Stimulated activated CD4-positive, alpha-beta T cell treated with anti-CD3 and anti-CD28 coated beads, Interleukin-4, amount 100 ng/mL, for 4 hours (primary cell): ENCODE measurements at places on chromosomes 13 and 19.

DNA sequence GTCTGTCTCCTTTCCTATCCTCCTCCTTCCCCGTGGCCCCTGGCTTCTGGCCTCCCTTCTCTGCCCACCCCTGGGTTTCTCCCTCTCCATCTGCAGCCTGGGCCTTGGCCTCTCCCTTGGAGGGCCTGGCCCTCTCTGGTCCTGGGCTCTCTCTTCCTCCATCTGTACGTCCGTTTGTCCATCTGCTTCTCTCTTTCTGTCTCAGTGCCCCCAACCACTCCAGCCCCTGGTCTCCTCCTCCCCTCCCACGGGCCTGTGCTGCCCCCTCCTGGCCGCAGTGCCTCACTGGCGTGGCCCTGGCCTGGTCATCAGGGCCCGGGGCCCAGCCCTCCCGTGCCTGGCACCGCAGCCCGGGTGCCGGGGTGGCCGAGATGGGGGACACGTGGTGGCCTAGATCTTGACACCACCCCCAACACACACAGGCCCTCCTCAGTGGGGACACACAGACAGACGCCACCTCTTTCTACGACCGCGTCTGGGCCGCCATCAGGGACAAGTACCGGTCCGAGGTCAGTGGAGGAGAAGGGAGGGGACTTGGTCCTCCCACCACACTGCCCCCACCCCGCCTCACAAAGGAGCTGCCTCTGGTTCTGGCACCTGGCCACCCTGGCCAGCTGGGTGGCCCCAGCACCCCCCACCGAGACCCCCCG is 11.3 kb downstream of the PRKCSH start:
- DNase-seq: peak; percentile 43

- DNase-seq: no peak
Measured at GRCh38 chr13:36130552-36131221, 495 bp downstream of the DCLK1 start.

DNA sequence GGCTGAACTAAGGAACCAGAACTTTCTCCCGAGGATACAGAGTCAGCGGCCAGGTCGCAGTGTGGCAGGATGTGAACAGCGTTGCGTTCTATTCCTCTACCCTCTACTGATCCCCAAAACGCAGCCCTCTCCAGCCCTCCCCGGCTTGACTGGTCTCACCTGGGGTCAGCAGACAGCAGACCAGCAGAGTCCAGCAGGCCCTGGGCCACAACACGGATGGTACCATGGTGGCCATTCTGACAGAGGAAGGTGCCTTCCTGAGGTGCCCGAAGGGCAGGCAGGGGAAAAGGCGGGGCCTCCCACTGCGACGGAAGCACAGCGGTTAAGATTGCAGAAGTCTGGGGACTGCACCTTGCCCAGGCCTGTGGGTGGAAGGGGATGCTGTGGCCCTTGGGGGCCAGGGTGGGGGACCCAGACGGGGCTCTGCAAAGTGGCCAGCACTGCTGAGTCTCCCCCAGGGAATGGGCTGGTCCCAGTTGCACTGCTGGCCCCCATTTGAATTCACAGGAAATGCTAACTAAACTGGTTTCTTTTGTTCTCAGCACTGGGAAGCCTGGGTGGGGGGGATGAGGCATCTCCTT is at the start of gene ICAM3:
Gene ICAM3 (minus strand): TSS at position 245 of the 581 bp plus-strand sequence. CDS start 10 bp downstream, at position 235.
- peak; percentile 50 for DNase-seq

GRCh38 chr13:45522571-45522970 is 57.8 kb downstream of the COG3 start:
- no peak for DNase-seq

DNA sequence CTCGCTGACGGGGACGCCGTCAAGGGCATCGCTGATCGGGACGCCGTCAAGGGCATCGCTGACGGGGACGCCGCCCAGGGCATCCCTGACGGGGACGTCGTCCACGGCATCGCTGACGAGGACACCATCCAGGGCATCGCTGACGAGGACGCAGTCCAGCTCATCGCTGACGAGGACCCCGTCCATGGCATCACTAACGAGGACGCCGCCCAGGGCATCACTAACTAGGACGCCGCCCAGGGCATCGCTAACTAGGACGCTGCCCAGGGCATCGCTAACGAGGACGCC is 945.2 kb downstream of the TUBA3C start:
- DNase-seq: no peak

DNA sequence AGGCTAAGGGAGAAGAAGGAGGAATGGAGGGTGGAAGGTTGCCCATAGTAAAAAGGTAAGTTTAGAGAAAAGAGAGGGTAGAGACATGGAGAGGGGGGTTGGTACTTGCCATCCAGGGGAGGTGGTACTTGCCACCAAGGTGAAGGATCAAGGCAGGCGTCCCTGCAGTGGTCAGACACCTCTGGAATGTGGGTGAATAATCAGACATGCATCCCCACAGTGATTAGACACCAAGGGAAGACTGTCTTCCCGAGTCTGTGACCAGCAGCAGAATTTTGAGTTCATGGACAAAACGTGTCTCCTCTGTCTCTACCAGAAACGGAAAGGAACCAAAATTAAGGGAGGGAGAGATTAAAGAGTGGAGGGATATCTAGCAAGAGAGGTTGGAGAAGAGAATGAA is 27.1 kb upstream of the IGFL1 start:
- DNase-seq: no peak

- no peak for DNase-seq
Measured at GRCh38 chr13:100809856-100810255, 135.3 kb upstream of the TMTC4 start.

- DNase-seq: no peak
Measured at GRCh38 chr19:46552891-46553290, 48.2 kb upstream of the CALM3 start.

GRCh38 chr13:30971575-30971974 is 39.1 kb downstream of the TEX26 start:
- DNase-seq: no peak

- no peak for DNase-seq
Measured at GRCh38 chr19:33366127-33366526, 7.4 kb upstream of the CEBPG start.

DNA sequence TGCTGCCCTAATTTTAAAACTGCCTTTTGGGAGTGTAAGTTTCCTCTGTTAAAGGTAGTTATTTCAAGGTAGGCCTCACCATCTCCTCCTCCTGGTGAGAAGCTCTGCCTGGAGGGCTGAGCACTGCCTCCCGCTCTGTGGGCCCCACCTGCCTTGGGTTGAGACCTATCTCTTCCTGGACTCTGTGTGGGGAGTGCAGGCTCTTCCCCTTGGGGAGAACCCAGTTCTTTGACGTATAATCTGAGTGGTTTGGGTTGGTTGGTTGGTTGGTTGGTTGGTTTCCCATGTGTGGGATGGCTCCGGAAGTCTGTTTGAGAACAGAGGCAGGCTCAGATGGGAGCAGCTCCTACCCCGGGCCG is 39.1 kb downstream of the ACTN4 start:
- DNase-seq: peak; percentile 5

DNA sequence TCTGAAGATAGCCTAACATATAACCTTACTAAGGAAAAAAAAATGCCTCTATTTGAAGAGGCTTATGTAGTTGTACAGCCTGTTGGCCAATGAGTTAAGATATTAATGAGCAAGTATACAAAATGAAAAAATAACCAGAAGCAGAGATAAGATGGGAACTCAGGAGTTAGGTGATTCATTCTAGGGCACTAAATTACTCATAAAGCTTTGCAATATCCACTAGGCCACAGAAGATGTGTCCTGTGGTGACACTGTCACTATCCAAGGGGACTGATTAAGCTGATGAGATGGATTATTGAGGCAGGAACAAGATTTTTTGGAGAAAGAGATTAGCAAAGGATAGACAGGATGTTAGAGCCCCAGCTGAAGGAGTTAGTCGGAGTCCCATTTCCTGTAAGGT is 99.6 kb downstream of the LIG4 start:
- no peak for DNase-seq

GRCh38 chr13:65911546-65912193 is 1318.5 kb downstream of the PCDH9 start:
- DNase-seq: no peak

DNA sequence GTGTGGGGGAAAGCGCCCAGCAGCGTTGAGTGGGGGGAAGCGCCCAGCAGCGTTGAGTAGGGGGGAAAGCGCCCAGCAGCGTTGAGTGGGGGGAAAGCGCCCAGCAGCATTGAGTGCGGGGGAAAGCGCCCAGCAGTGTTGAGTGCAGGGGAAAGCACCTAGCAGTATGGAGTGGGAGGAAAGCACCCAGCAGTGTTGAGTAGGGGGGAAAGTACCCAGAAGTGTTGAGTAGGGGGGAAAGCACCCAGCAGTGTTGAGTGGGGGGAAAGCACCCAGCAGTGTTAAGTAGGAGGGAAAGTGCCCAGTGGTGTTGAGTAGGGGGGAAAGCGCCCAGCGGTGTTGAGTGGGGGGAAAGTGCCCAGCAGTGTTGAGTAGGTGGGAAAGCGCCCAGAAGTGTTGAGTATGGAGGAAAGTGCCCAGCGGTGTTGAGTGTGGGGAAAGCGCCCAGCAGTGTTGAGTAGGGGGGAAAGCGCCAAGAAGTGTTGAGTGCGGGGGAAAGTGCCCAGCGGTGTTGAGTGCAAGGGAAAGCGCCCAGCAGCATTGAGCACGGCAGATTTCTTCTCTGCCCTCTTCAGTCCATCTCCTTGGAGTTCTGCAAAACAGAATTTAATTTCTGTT is 138.4 kb downstream of the ATP11A start:
- DNase-seq: no peak

DNA sequence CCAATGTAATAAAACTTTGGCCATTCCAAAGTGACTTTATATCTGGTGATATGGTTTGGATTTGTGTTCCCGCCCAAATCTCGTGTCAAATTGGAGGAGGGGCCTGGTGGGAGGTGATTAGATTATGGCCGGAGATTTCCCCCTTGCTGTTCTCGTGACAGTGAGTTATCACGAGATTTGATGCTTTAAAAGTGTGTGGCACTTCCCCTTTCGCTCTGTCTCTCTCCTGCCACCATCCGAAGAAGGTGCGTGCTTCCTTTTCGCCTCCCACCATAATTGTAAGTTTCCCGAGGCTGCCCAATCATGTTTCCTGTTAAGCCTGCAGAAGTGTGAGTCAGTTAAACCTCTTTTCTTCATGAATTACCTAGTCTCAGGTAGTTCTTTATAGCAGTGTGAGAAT is 9.3 kb upstream of the NALCN start:
- no peak for DNase-seq

DNA sequence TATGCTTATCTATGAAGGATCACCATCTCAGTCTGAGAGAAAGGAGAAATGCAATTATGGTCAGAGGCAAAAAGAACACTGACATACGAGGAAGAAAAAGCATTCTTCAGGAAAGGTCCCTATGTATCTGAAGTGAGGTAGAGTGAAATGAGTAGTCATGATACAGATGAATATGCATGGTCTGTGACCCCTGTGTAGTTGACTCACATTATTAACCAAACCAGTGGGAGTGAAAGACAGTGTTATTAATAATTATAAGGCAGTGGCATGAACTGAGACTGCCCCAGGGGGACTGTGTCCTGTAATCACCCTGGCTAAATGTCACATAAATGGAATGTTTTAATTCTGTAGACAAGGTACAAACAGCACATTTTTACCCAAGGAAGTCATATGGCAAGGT is 1320.2 kb upstream of the PCDH9 start:
- no peak for DNase-seq

- peak; percentile 68 for DNase-seq
Measured at GRCh38 chr19:11375143-11375948, 880 bp downstream of the SWSAP1 start.

- no peak for DNase-seq
Measured at GRCh38 chr13:112750570-112750969, 60.7 kb downstream of the ATP11A start.

DNA sequence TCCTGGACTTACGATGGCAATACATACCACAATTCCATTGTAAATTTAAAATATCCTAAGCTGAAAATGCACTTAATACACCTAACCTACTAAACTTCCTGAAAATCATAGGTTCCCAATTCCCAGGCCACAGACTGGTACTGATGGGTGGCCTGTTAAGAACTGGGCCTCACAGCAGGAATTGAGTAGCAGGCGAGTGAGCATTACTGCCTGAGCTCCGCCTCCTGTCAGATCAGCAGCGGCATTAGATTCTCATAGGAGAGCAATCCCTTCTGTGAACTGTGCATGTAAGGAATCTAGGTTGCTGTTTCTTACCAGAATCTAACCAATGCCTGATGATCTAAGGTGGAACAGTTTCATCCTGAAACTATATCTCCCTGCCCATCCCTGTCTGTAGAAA is 1670.2 kb upstream of the PCDH20 start:
- DNase-seq: no peak

DNA sequence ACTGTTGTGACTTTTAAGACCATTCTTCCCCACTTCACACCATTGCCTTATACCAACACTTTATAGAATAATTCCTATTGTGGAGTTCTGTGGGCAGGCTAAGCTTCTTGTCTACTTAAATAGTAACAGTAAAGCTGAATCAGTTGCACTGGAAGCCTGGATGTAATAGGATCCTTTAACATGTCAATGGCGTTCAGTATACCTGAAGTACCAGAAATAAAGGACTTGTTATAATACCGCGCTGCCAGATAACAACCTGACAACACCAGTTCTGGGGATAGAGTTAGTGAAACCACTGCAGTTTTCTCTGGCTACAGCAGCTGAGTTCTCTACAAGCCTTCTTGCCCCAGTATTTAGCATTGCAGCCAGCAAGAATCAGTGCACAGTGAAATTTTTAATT is 52.0 kb upstream of the TNFRSF19 start:
- DNase-seq: no peak
